ENCODE measurements at places on chromosomes 5 and 9.

GRCh38 chr9:109304347-109304746 lies 16.5 kb downstream of the EPB41L4B start:
- DNase-seq, result no peak

- DNase-seq, result no peak
Observed at GRCh38 chr9:111965566-111966019, 69.0 kb downstream of the UGCG start.

- DNase-seq, result no peak
Observed at GRCh38 chr9:16626577-16627130, 243.8 kb downstream of the BNC2 start.

GRCh38 chr9:133121915-133122550 lies 993 bp upstream of the RALGDS start:
- DNase-seq, result no peak

GRCh38 chr9:18888290-18888689 lies 144.7 kb downstream of the SAXO1 start:
- no peak for DNase-seq

DNA sequence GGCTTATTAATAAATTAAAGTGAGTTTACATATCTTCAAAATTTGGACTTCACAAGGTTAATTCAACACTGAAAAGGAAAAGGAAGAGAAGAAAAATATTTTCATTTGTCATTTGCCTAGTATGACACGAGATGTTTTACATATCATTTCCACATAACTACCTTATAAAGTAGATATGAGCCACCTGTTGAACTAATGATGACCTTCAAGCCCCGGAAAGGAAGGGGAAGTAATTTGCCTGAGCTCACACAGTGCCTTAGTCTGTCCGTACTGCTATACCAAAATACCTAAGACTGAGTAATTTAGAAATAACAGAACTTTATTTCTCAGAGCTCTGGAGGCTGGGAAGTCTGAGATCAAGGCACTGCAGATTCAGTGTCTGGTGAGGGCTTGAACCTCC lies 17.9 kb downstream of the CMYA5 start:
- no peak for DNase-seq

DNA sequence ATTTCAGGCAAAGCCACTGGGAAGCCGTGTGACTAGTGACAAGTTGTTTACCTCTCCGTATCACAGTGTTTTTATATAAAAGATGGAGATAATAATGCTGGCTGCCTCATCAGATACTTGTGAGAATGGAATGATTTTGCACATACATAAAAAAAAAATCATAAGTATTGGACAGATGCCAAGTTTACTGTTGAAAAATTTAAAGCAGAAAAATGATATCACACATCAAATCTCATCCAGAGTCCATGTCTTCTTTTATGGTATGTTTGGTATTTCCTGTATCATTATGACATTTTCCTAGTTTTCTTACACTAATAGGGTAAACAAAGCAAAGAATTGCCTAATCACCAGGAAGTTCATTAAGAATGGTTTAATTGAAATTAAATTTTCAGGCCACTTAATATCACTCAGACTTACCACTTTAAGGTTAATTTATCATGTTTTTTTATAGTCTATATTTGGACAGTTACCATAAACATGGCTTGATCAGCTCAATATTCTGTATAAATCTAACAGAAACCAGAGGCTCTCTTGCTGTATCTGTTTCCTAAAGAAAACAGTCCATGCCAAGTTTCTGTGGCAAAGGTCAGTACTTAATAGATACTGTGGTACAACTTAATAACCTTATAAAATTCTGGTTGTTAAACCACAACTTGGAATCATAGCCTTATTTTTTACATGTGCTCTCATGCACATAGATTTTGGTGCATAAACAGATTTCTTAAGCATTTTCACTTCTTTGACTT lies 656.5 kb upstream of the RIOK2 start:
- DNase-seq, result no peak

- no peak for DNase-seq
Observed at GRCh38 chr5:74895906-74896305, 29.7 kb upstream of the FAM169A start.

DNA sequence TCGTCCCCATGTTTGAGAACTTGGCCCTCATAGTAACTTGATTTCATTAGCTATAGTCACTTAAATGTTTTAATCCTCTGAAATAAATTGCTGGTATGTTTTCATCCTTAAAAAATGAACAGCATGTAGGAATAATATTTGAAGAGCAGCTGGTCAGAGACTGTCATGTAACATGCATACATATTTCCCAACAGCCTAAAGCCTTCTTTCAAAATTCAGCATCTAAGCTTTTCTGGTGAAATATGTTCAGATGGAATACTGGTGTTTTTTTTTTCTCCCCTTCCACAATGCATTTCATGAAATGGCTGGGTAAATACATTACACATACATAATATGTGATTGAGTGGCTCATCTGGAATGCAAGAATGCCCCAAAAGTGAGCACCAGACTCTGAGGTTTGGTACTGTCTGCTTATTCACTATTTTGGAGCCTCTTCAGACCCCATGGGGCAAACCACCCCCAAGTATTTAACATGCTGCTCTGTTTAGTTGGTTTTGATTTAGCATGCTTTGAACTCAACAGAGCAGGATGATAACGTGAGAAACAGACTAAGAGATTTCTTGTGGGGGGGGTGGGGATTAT lies 94.0 kb downstream of the SMARCA2 start:
- DNase-seq, result no peak

DNA sequence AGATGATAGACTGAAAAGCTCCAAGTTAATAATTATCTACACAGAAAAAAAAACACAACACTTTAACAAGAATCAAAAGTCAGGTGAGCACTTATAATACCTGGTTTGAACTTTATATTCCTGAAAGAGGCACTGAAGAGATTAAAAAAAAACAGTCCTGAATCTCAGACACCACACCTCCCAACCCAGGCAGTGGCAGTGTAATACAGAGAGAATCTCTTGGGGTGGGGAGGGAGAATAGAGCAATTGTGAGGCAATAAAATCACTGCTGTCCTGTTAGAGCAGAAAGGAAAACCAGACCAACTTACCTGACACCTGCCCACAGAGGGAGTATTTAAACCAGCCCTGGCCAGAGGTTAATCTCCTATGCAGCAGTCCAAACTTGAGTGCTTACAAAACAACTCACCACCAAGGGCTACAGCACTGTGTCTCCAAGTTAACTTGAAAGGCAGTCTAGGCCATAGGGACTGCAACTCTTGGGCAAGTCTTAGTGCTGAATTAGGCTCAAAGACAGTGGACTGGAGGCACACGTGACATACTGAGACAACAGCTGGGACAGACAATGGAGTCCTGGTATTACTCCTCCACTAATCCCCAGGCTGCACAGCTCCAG lies 54.2 kb downstream of the SLCO4C1 start:
- no peak for DNase-seq

DNA sequence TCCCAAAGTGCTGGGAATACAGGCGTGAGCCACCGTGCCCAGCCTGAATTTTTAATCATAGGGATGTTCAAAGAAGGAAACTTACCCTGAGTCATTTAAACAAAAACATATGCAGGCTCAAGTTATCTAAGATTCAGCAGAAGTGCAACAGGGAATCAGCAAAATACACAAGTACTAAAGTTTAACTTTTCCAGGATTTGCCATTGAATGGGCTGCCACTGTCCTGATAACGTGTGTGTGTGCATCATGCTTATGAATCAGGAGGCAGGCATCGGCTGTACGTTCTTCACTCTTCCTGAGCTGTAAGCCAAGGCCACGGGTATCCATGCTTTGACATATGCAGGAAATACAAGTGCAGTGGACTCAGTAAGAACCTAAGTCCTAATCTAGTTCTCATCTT lies 48.8 kb upstream of the FST start:
- no peak for DNase-seq

- no peak for DNase-seq
Observed at GRCh38 chr9:121559183-121559582, 59.5 kb upstream of the GGTA1 start.

- no peak for DNase-seq
Observed at GRCh38 chr5:175847503-175847902, 23.9 kb upstream of the CPLX2 start.

DNA sequence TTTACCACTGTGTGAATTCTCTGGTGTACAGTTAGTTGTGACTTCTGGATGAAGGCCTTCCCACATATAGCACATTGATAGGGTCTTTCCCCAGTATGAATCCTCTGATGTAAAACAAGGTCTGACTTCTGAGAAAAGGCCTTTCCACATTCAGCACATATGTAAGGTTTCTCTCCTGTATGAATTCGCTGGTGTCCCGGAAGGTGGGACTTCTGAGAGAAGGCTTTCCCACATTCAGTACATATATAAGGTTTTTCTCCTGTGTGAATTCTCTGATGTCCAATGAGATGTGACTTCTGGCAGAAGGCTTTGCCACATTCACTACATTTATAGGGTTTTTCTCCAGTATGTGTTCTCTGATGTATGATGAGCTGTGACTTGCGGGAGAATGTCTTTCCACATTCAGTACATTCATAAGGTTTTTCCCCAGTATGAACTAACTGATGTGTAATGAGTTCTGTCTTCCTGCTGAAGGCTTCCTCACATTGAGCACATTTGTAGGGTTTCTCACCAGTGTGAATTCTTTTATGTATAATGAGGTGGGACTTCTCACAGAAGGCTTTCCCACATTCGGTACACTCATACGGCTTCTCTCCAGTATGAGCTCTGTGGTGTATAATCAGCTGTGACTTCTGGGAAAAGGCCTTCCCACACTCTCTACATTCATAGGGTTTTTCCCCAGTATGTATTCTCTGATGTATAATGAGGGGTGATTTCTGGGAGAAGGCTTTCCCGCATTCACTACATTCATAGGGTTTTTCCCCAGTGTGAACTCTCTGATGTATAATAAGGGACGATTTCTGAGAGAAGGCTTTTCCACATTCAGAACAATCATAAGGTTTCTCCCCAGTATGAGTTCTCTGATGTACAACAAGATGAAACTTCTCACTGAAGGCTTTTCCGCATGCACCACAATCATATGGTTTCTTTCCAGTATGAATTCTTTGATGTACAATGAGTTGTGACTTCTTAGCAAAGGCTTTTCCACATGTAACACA lies 9.1 kb downstream of the ZNF300 start:
- no peak for DNase-seq

- DNase-seq, result no peak
Observed at GRCh38 chr5:96977228-96977627, 41.3 kb downstream of the LNPEP start.

DNA sequence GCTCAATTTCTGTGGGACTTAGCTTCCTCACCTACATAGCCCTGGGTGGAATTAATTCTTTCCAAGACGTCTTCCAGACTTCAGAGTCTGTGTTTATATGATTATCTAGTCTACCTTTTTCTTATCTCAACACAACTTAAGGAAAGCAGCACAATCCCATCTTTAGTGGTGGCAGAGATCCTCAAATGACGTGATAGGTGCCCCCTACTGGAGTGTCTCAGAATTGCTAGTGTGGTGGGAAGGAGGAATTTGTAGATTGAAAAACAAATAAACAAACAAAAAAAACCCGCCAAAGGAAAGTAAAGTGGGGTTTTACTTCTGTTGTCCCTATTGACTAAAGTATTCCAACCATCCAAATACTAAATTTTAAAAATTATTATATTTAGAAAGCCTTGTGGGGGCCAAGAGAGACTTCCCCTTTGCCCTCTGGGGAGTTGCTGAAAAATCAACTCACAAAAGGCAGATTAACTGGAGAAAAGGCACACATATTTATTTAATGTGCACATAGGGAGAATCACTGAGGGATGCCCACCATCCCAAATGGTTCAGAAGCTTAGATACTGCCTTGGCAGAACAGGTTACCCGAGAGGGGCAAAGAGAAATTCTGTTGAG lies 283.3 kb downstream of the TMEM167A start:
- DNase-seq, result peak; percentile 12

DNA sequence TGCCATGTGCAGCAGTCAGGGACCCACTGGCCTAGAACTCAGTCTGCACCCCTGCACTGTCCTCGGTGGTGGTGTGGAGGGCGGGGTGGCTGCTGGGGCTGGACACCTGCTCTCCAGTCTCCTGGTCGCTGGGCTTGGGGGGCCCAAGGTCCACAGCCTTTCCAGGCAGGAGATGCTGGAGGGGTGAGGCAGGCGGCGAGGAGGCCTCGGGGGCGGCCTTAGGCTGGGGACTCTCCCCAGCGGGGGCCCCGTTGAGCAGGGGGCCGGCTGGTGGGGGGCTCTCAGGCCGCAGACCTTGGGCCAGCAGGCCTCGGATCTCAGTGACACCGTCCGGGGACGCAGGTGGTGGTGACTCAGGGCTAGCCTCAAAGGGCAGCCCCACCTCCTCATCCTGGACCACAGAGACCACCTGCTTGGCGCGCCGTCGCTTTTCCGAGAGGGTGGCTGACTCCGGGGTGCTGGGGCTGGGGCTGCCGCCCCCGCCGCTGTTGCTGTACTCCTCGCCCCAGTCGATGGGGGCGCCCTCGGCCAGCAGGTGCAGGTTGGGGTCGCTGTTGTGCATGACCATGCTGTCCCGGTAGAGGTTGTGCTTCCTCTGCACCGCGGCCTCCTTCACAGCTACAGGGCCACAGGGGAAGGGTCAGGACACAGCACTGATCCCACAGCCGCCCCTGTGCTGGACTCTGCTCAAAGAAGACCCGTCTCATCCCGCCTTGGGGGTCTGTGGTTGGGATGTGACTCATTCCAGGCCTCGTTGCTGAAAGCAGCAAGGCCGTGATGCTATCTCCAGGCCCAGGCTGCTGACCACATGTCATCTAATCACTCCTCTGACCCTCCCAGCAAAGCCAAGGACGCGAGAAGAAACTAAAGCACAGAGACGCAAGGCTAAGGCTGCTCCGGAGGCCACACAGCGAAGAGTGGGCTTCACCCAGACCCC lies 55.8 kb downstream of the LRSAM1 start:
- no peak for DNase-seq

GRCh38 chr9:96453625-96454024 lies 3.7 kb downstream of the HABP4 start:
- DNase-seq, result no peak

DNA sequence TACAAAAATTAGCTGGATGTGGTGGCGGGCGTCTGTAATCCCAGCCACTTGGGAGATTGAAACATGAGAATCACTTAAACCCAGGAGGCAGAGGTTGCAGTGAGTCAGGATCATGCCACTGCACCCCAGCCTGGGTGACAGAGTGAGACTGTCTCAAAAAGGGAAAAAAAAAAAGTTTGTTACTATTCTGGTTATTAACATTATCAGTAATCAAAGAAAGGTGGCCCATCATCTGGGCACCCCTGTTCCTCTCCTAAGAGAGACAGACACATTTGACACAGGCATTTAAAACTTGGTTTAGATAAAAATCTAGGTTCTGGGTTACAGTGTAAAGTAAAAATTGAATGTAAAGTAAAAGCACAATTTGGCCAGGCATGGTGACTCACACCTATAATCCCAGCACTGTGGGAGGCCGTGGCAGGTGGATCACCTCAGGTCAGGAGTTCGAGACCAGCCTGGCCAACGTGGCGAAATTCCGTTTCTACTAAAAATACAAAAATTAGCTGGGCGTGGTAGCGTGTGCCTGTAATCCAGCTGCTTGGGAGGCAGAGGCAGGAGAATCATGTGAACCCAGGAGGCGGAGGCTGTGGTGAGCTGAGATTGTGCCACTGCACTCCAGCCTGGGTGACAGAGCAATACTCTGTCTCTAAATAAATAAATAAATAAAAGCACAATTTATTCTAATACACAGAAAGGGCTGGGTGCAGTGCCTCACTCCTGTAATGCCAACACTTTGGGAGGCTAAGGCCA lies 16.7 kb upstream of the PHYHD1 start:
- no peak for DNase-seq

- no peak for DNase-seq
Observed at GRCh38 chr5:14129123-14129522, 14.0 kb upstream of the TRIO start.

Data from T follicular helper cell (primary cell).